ENCODE measurements at places on chromosomes 6 and 20.

DNA sequence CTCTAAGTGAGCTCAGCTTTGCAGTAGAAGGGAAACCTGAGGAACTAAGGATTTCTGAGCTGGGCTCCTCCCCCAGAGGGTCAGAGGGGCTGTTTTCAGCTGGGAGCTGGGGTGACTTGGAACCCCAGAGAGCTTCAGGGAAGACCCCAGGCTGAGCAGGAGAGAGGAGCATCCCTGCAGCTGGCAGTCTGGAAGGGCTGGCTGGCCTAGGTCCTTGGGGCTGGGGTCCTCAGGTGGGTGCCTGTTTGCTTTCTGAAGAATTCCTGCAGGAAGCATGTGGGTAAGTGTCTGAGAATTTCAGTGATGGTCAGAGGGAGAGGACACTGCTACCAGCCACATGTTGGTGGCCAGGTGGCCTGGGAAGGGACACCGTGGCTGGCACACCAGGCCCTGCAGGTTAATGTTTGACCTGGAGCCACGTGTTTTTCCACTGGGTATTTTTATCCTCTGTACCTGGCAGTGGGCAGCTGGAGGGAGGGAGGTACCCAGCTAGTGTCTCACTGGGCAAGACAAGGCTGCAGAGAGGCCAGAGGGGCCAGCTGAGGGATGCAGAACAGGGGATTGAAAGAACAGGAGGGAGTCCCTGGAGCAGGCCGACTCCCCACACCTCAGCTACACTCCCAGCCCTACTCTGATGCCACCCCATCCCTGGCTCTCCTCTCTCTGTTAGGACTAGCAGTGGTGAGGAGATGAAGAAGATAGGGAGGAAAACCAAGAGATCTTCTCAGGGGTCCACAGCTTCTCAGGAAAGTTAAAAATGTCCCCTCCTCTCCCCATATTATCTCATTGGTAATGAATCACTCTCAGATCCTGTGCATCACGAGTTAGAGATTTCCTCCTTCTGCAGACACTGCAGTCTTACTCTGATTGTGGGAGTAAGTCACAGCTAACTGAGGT, 143.6 kb downstream of the VEGFA start:
- DNase-seq: no peak

DNA sequence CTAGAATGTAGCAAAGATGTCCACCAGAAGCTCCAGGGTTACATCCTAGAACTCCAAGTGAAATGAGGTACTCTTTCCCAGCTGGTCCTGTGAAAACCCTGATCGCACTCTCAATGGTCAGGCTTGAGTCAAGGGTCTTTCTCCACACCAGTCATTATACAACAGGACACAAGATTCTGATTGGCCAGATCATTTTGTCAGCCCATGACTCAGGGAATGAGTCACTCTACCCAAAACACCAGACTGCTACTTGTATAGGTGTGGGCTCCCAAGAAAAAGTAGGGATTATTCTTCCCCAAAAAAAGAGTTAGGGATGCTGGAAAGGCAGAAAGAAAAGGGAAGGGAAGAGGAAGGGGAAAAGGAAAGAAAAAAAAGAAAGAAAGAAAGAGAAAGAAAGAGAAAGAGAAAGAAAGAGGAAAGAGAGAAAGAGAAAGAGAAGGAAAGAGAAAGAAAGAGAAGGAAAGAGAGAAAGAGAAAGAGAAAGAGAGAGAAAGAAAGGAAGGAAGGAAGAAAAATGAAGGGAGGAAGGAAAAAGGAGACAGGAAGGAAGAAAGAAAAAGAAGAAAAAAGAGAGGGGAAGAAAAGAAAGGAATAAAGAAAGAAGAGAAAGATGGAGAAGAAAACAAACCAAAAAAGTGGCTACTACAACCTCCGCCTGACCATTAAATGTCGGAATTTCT, 30.5 kb downstream of the ANKEF1 start:
- DNase-seq: no peak

GRCh38 chr20:3014179-3014578, 29.2 kb upstream of the GNRH2 start:
- no peak for DNase-seq

DNA sequence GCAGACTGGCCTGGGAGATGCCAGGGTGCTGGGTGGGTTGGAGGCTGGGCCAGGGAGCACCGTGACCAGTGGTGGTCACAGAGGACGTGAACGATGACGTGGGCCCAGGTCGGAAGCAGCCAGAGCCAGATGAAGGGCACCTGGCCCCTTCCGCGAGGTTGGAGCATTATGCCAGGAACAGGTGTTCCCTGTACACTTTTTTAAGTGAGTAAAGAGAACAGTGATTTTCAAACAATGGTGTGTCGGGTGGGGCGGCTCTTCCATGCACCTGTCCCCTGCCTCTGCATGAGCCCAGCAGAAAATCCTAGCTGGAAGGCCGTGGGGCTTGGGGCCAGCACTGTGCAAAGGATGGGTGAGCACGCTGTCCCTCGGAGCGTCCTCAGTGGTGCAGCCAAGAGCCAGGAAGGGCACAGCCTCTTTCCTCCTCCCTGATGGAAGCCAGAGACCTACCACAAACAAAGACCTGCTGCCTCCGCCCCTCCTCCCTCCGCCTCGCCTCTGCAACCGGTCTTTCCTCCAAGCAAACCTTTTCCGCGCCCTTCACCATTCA, 350.5 kb downstream of the ZFAND3 start:
- DNase-seq: no peak

DNA sequence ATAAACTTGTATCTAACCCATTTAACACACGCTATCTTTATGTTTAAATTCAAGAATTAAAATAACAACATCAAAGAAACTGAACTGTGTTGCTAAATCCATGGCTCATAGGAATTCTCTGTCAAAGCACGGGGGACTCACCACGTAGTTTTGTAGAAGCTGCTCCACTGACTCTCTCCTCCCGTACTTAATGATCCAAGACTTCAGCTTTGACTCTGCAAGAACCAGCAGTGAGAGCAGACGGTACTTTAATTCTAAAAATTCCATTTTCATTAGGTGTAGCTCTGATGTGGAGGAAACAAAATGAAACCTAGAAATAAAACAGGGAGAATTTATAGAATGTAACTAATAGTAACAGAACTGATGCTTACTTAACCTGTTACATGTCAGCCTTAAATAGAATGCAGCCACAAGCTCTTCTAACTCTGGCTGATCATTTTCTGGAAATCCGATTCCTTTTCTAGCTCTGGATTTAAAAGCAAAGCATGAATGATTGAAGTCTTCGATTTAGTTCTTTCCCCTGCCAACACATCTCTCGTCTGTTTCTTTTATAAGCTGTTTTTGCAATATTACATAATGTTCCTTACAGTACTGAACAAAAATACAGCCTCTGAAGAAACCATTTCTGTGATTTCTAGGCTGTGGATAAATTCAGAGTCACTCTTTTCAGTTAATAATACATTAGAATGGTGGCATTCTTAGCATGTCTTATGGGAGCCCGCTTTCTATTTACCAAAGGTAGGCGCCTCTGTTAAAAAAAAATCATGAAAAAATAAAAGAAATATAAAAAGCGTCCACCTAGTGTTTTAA, 165.5 kb downstream of the SYNE1 start:
- DNase-seq: no peak

DNA sequence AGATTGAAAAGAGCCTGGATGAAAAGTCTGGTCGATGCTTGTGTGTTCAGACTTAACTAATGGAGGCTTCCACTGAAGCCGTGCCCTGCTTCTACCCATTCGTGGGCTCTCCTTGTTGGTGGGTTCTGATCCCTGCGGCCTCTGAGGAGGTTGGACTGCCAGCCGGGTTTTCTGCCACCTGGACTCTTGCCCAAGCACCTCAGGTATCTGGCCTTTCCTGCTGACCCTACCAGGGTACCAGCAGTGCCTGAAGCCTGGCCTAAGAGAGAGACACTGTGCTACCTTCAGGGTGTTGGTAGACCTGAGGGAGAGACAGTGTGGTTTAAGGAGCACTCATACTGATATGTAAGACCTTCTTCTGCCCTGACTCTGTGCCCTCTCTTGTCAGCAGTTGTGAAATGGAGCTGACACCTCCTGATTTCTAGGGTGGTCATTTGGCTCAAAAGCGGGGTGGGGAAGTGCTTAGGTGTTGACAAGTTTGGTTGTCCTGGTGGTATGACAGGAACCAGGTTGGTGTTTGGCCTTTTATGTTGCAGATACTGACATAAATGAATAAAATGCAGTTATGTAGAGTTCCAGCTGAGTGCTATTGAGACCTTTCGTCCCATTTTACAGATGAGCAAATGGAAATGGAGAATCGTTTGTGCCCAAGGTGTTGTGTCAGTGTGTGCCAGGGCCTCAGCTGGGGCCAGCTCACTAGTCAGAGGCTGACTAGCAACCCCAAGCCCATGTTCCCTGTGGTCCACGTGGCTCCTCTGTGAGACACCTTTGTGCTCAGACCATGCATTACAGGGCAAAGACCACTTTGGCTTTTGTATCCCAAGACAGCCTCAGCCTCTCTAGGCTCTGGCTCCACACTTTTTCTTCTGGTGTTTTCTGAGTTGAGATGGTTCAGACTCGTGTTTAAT, 3.1 kb downstream of the PLCG1 start:
- DNase-seq: no peak

GRCh38 chr6:157787080-157787479, 36.0 kb upstream of the SNX9 start:
- no peak for DNase-seq

DNA sequence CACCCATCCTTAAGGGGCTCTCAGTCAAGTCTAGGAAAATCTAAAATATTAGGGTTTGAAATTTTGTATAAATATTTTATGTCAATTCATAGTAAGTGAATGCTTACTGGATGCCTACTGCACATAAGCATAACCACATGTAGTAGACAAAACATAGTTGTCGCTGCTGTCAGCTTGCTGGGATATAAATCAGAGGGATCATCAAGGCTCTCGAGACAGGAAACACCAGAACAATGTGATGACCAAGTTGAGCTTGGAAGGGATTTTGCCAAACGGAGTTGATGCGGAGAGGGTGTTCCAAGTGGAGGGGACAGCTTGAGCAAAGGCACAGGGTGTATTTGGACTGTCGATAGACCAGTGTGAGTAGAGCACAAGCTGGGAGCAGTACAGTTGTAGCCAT, 105.8 kb upstream of the SUPT3H start:
- no peak for DNase-seq

DNA sequence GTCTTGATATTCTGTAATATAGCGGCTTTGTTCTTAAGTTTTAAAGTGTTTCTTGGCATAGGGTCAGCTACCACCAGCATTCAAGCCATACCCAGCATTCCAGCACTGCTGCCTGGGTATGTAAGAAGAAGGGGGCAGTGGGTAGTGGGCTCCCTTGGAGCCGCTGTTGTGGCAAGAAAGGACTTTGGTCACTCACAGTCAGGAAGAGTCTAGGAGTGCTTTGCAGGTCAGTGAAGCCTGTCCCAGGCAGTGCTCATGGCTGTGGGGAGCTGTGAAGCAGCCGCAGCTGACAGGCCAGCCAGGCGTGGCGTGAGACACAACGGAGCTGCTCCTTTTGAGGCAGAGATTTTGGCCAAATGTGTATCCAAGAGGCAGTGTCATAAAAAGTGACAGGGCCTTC, 512.0 kb downstream of the CDKAL1 start:
- DNase-seq: no peak

DNA sequence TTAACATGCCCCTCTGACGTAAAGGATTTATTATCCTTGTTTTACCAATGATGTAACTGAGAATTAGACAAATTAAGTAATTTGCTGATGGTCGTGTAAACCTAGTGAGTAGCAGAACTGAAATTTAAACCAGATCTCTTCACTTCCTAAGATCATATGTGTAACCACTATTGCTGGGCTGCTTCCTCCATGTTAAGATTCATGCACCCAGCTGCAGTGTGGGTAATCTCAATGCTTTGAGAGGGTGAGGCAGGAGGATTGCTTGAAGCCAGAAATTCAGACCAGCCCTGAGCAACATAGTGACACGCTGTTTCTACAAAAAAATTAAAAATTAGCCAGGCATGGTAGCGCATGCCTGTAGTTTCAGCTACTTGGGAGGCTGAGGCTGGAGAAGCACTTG, 97.9 kb downstream of the L3MBTL3 start:
- DNase-seq: no peak

DNA sequence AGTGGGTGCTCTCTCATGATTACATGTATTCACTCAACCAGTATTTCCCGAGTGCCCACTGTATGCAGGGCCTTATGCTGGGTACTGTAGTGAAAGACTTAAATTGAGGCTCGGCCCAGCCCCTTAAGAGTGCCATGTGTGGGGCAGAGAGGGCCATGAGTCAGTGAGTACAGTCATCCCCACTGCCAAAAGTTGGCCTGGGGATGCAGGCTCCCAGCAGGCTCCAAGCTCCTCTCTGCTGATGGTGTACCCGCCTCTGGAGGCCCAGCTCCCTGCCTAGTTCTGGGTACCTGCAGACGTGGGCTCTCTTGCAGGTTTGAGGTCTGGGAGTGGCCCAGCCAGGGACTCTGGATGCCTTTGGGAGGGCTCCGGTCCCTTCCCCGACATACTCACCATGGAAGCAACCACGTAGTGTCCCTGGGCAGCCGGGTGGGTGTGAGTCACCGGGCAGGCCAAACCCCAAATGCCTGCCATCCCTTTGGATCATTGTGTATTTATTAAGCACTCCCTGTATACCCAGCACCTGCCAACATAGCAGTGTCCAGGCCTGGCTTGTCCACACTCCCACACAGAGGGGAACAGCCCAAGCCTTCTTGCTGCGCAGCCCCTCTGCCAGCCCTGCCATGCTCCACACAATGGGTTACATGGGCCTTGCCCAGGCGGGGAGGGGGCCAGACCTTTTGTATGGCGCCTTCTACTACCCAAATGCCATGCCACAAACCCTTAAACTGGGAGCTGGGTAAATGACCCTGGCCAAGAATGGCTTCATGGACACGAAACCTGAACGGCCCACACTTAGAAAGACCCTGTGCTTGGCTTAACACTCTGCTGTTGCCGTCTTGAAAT, 153.6 kb downstream of the VEGFA start:
- no peak for DNase-seq

DNA sequence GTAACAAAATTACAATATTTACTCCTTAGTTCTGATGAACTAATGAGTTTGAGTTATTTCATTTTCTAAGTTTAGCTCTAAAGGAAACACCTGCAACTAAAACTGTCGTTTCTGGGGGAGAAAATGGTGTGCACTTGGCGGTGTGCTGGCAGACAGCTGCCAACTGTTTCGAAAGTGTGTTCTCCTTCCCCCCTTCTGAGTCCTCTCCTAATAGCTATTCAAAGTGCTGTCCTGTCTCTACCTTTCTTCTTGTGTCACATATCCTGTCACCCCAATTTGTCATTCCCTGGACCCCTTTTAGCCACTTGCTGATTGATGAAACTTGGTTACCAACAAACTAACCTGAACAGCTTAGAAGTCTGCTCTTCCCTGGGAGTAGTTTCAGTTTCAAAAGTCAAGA, 4.9 kb upstream of the UBE2J1 start:
- no peak for DNase-seq

DNA sequence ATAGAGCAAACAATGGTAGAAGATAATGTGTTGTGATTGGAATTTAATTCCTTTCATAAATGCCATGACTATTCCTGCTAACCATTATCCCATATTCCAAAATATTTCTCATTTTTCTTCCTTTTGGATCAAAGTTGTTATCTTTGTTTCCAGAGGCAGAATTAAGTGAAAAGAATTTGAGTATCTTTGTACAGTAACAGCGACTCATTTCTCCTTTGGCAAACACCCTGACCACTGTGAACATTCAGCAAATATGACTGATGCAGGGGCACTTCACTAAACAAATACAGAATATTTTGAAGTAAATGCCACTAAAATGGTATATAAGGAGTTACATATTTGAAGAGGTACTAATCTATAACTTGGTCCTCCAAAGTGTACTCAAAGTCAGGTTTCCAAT, 105.0 kb upstream of the LAMP5 start:
- DNase-seq: no peak

Measured in HFF-Myc (cell line).